ENCODE measurements at places on chromosomes 1 and 21.

GRCh38 chr1:154870115-154870571 lies at the start of gene KCNN3:
Gene KCNN3, minus strand, starts transcription at chr1:154870281. Its CDS starts 317 bp downstream, at chr1:154869964.
- DNase-seq, result peak; percentile 95

- no peak for DNase-seq
These were observed 82.9 kb upstream of the ARTN start for GRCh38 chr1:43850591-43851233.

GRCh38 chr1:92701147-92701546 lies 83.8 kb downstream of the EVI5 start:
- no peak for DNase-seq

GRCh38 chr1:86887479-86888162 lies 26.3 kb downstream of the SELENOF start:
- no peak for DNase-seq

- no peak for DNase-seq
These were observed 117.6 kb downstream of the LEPR start for GRCh38 chr1:65538086-65538485.

GRCh38 chr1:115186711-115187265 lies 97.5 kb upstream of the TSPAN2 start:
- DNase-seq, result no peak

DNA sequence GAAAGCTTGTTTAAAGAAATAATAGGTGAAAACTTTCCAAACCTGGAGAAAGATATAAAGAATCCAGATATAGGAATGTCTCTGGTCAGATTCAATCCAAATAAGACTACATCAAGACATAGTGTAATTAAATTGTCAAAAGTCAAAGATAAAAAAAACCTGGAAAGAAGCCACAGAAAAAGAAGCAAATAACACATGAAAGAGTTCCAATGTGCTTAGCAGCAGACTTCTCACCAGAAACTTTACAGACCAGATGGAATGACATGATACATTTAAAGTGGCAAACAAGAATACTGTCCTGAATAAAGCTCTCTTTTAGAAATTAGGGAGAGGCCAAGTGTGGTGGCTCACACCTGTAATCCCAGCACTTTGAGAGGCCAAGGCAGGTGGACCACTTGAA lies 1039.9 kb downstream of the KCNT2 start:
- no peak for DNase-seq

DNA sequence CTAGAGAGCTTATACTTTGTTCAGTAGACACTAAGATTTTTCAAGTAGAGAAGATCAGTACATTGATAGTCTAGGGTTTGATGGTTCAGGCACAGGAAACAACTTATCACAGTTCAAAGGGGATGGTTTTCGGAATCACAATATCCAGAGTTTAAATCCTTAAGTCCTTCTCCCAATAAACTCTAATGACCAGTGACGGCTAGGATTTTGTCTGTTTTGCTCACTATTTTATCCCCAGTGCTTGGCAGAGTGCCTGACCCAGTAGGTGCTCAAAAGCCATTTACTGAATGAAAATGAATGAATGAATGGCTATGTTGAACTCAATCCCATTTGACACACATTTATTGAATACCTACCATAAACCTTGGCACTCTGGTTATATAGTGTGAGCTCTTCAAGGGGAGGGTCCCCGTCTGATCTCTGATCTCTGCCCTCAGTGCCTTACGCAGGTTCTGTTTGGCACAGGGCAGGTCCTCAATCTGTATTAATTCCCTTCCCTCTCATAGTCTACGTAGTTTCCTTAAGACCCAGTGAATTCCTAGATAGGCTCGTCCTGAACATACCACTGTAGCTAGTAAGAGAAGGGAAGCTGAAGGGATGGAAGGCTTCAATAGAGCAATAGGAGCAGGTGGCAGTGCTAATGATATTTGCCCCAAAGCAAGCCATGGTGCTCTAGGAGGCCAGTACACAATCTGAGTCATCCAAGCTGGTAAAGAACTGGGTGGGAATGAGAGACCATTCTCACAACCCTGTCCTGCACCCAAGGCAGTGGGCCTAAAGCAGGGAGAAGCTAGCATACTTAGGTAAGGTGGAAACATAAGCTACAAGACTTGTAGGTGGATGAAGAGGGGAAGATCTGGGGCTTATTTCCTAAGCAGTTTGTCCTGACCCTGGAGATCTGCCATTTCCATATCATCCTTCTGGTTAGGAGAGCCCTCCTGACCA lies 53.4 kb downstream of the DMAP1 start:
- no peak for DNase-seq

- no peak for DNase-seq
These were observed 101.1 kb downstream of the TM2D1 start for GRCh38 chr1:61623852-61624251.

DNA sequence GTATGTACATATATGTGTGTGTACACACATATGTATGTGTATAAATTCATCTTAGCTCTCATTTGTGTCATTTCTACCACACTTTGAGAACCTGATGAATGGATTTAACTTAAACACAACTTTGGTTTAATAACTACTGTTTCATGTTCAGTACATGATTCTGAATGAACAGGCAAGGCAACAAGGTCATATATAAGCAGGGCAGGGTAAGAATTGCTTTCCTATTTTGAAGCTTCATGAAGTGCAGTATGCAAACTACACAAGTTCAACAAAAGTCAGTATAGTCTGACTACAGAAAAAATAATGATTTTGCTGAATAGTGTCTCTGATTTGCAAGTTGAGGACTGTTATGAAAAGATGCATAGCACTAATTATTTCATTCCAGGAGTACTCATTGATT lies 127.6 kb downstream of the KCNK2 start:
- no peak for DNase-seq

DNA sequence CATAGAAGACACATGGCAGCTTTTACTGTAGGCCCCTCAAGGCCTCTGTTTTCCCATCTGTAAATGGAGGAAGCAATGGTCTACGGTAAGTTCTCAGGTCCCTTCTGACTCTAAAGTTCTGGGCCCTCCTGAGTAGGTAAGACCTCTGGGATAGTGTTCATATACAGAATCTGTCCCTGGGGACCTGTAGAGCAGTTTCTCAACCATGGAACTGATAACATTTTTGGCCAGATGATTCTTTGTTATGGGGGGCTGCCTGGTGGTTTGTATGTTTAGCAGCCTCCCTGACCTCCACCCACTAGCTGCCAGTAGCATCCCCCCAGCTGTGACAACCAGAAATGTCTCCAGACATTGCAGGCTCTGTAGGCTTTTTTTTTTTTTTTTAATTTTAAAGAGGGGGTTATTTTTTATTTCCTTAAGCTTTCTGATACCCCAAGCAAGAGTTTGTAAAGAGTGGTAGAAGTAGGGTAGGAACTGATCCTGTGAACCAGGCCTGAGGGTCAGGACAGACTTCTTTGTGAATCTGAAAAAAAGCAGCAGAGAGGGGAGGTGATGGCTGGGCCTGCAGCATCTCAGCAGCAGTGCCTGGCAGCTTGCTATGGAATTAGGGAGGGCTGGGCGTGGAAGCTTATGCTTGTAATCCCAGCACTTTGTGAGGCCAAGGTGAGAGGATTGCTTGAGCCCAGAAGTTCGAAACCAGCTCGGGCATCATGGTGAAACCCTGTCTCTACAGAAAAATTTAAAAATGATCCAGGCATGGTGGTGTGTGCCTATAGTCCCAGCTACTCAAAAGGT lies 20.2 kb upstream of the TCEA3 start:
- no peak for DNase-seq

- no peak for DNase-seq
These were observed 327.3 kb downstream of the TTLL7 start for GRCh38 chr1:83671586-83671985.

DNA sequence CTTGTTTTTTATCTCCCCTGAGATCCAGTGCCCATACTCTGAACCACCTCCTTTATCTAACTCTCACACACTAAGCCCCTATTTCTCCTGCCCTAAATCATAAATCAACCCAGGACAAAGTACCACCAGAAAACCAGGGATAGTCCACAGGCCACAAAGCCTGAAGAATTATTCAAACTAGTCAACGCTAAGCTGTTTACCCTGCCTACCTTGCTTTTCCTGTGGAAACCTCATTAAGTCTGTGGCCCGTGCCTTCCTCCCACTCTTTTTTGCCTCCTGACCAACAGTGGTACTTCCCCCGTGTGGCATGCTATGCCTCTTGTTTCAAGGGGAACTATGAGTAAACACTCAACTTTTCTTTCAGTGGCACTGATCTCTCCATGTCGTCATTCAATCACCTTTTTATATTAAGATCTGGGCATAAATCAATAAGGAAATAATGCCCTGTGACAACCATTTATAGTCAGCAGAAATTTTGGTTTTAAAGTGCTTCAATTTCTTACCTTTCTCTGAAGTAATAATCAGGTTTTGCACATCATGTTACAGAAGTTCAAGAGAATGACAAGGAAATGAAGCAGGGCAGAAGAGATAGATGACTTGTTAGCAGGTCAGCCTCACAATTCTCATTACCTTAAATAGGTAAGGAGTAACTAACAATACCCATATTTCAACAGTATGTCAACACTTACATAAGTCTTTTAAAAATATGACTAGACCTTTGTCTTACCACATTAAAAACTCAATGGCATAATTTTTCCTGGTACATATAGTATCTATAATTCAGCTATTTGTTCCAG lies 32.1 kb downstream of the EYA3 start:
- no peak for DNase-seq
